Left renal pelvis (tissue), 4 donors: ENCODE measurements at places on chromosomes 2 and 18. TPM values are rescaled to one million over a fixed set of nuclear protein-coding genes. Genes with fewer than 3 reads are reported as not detected.

- no peak for DNase-seq
These were observed 217.0 kb downstream of the TWIST2 start for GRCh38 chr2:239064891-239065290.

DNA sequence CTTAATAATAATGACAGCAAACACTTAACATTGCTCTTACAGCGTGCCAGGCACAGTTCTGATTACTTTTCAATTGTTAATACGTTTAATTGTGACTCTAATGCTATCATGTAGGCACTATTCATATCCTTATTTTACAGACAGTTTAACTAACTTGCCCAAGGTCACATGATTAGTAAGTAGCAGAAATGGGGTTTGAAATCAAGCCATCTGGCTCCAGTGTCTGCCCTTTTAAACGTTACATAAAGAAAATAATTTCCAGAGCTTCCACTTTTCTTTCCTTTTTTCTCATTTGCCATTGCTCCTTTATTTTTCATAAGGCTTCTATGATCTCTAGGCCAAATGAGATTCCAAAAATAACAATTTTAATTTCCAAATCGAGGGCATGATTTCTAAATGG is 50.6 kb upstream of the IKZF2 start:
- no peak for DNase-seq

DNA sequence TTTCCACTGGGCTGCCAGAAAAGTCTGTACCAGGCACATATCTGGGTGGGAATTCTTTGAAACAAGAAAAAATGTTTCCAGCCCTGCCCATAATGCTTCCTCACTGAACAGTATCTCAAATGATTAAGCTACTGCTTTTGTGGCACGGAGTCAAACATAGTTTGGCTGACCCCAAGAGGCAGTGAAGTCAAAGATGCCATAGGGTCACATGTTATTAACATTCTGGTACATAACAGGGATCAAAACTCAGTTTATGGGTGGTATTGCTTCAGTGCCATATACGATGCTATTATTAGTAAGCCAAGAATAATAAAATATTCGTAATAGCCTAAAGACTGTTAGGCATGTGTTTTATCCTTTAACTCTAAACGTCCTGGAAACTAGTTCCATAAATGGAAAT is 112.4 kb downstream of the FEZ2 start:
- DNase-seq: no peak

- no peak for DNase-seq
These were observed 14.6 kb downstream of the ITGB1BP1 start for GRCh38 chr2:9408641-9409151.

Gene IGFBP2
- 285 TPM for polyA plus RNA-seq

DNA sequence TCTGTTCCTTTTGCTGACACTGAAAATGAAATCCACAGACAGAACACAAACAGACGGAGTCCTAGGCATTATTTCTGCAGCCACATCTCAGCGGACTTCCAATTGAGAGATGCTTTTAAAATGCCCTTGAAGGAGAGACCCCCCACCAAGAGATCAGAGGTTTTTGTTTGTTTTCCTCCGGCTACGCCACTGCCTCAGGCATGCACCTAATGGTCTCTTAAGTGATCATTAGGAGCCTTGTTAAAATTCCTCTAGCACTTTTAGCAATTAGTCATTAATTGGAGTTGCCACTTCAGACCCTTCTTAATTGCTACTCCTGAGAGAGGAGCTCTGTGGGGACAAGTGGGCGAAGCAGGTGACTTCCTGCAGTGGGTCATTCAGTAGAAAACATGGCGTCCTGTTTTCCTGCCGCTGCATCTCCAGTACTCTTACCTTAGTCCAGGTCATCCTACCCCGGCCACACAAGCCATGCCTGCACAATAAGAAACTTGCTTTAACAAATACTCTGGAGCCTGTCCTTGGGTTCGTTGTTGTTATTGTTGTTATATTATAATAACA is 257.7 kb upstream of the CHAC2 start:
- DNase-seq: no peak

DNA sequence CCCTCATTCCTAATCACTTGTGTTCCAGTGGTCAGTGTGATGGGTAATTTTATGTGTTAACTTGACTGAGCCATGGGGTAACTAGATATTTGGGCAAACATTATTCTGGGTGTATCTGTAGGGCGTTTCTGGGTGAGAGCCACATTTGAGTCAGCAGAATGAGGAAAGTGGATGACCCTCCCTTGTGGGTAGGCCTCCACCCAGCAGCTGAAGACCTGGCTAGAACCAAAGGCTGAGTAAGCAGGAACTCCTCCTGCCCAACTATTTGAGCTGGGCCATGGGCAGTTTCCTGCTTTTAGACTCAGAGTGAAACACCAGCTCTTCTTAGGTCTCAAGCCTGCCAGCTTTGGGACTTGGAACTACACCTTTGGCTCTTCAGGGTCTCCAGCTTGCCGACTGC is 141.8 kb downstream of the ACKR3 start:
- no peak for DNase-seq

- no peak for DNase-seq
These were observed 324.6 kb downstream of the HRH4 start for GRCh38 chr18:24785019-24785418.
